ENCODE measurements at places on chromosomes 5 and 9. TPM values are rescaled to one million over a fixed set of nuclear protein-coding genes. Genes with fewer than 3 reads are reported as not detected.

Gene CCNJL
- total RNA-seq = not detected

Gene ERCC6L2
- 34.7 TPM for total RNA-seq

Gene SLC34A3
- not detected for total RNA-seq

Gene TNIP1
- total RNA-seq = 222 TPM

Gene CARD6
- total RNA-seq = 1.4 TPM

Gene EIF4E1B
- total RNA-seq = not detected

Gene WHRN
- 14.9 TPM for total RNA-seq

Gene MCTP1
- 0.20 TPM for total RNA-seq

Gene MYMK
- not detected for total RNA-seq

Gene CCL28
- total RNA-seq = 12.4 TPM

Gene BHMT2
- not detected for total RNA-seq

- no peak for DNase-seq
Measured at GRCh38 chr5:52947851-52948250, 41.3 kb upstream of the ITGA2 start.

- no peak for DNase-seq
Measured at GRCh38 chr5:17482790-17483189, 15.2 kb upstream of the TAF11L2 start.

- peak; percentile 25 for DNase-seq
Measured at GRCh38 chr9:101586651-101587050, 8.1 kb downstream of the PPP3R2 start.

DNA sequence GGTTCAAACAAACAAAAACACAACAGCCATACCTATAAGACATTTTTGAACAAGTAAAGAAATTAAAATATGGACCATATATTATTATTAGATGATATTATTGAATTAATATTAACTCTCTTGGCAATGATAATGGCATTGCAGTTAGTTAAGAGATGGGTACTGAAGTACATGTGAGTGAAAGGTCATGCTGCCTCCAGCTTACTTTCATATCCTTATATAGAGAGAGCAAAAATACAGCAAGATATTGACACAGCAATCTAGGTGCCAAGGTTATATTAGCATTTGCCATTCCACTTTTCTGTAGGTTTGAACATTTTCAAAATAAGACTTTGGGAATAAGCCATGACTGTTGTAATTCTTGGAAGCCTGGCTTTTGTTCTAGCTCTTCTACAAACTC is 6.1 kb downstream of the TNFSF8 start:
- DNase-seq = no peak

DNA sequence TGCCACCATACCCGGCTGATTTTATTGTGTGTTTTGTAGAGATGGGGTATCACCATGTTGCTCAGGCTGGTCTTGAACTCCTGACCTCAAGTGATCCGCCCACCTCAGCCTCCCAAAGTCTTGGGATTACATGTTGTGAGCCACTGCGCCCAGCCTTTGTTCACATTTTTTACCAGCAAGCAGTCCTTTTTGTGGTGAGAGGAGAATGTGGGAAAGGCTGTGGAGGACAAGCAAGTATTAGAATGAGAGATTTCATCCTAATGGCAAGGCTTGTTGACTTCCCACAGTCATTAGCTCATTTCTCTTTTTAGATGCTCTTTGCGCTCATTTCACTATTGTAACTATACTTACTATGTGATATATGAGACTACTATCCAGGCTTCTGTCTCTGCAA is 6.1 kb downstream of the IL31RA start:
- DNase-seq = no peak

GRCh38 chr5:163565931-163566608 is 60.7 kb downstream of the MAT2B start:
- DNase-seq = peak; percentile 65

DNA sequence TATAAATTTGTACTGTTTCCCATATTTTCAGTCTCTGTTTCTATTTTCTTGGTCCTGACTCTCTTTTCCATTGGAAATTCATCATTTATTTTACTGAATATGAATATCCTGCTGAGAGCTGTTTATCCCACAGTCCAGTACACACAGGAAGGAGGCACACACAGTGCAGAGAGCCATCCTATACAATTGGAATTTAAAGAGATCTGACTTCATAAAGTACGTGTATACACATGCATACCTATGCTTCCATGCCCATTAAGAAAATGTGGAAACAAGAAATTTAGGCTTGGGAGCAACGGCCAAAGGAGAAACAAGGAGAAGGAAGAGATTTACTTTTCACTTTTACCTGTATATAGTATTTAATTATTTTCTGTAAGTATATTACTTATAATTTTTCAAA is 99.2 kb downstream of the NFIB start:
- DNase-seq = no peak

DNA sequence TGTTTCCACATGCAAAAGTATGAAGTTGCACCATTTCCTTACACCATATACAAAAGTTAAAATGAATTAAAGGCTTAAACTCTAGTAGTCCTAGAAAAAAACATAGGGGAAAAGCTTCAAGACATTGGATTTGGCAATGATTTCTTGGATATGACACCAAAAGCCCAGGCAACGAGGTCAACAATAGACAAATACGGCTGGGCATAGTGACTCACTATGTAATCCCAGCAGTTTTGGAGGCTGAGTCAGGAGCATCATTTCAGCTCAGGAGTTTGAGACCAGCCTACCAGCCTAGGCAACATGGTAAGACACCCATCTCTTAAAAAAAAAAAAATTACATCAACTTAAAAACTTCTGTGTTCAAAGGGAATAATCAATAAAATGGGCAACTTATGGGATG is 30.9 kb upstream of the SREK1 start:
- DNase-seq = no peak

GRCh38 chr5:119079318-119079921 is 8.5 kb downstream of the DMXL1 start:
- DNase-seq = peak; percentile 75

DNA sequence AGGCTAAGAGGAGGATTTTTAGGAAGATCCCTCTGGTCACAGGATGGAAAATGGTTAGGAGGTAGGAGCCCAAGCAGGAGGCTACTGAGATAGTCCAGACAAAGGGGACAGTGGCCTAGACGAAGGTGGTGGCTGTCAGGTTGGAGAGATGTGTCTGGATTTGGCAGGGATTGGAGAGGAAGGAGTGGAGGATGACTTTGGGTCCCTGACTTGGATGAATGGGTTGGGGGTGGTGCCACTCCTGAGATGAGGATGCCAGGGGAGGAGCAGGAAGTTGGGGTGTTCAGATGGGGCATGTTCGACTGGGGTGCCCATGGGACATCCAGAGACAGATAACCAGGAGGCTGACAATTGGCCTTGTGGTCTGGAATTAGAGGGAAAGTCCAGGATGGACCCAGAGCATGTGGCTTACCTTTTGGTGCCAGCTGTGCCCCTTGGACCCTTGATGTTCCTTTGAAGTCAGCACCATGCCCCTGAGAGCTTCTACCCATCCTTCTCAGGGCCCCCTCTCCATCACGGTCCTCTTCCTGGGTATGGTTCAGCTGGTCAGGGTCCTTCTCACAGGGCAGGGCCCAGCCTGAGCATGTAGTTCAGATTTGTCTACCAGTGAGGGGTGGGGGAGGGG is 15.1 kb upstream of the IGFBPL1 start:
- no peak for DNase-seq

GRCh38 chr5:76084496-76085242 is 1.5 kb downstream of the SV2C start:
- DNase-seq = peak; percentile 23

DNA sequence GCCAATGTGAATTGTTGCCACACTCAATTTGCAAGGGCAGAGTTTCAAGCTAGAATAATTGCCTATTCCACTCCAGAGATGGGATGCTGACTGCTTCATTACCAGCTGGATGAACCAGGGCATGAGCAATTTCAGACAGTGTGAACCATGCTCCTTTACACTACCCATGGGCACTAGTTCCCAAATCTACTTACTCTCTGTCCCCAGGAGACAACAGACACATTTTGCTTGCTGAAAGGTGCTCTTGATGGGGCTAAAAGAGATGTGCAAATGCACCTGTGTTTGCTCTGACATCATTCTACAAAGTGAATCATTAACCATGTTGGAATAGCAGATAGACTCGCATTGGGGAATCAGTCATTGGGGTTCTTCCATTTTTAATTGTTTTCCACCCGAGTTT is 522.3 kb upstream of the NUDT12 start:
- no peak for DNase-seq

DNA sequence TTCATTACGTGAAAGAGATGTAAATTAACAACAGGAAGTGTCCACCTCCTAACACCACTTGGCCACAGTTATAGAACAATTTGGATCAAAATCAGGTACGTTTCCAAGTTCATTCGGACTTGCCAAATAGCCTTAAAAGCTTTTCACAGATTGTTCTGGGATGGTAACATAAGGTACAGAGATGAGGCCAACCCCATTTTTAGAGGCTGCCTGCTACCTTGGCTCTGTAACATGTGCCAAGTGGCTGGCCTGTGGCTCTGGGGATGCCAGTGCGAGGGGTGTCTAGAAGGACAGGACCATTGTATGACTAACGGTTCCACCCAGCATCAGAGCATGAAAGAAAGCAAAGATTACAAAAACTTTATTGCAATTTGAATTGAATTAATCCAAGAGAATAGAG is 91.0 kb downstream of the LHFPL2 start:
- no peak for DNase-seq
